ENCODE measurements at places on chromosomes 3 and 15.

GRCh38 chr3:165884518-165884917, 47.3 kb upstream of the BCHE start:
- DNase-seq = no peak

DNA sequence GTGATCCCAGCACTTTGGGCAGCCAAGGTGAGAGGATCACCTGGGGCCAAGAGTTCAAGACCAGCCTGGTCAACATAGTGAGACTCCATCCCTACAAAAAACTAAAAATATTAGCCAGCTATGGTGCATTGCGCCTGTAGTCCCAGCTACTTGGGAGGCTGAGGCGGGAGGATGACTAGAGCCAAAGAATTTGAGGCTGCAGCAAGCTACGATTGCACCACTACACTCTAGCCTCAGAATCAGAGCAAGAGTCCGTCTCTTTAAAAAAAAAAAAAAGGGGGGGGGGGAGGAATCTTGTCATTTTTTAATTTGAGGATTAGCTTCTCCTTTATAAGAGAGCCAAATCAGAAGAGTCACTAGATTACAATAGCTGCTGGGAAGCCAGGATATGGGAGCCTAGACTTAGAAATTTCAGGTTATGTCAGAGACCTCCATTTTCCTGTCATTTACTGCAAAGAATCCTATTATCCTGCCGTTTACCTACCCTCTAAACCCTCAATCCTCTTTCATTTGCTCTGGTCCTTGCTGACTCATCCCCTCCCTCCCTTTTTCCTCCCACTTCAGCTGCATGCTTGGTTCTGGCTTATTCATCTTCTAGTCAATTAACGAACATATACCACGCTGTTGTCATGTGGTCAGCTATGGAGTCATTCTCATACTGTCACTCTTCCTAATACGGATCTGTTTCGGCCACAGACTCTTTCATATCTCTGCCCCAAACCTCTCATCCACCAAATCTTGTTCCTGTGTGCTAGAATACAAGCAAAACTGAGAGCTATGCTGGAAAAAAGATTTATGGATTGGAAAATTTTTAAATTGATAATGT, 83.8 kb upstream of the PPIB start:
- DNase-seq = no peak

- no peak for DNase-seq
Observed at GRCh38 chr3:117645561-117646242, 936.1 kb downstream of the TUSC7 start.

DNA sequence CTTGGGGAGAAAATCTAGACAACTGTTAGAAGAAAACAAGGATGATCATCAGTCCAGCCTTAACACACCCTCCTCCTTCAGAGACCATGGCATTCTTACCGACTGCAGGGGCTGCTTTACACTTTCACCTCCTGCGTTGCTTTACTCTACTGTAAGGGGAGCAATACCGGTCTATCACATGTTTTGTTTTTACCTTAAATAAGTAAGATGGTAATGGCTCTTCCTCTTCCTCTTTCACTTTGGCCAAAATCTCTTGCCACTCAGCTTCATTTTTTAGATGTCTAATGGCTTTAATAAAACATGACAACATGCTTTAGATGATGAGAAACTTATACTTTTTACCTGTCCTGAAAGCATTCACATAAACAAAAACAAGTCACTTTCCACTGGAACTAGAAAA, 33.4 kb upstream of the STIMATE start:
- no peak for DNase-seq

DNA sequence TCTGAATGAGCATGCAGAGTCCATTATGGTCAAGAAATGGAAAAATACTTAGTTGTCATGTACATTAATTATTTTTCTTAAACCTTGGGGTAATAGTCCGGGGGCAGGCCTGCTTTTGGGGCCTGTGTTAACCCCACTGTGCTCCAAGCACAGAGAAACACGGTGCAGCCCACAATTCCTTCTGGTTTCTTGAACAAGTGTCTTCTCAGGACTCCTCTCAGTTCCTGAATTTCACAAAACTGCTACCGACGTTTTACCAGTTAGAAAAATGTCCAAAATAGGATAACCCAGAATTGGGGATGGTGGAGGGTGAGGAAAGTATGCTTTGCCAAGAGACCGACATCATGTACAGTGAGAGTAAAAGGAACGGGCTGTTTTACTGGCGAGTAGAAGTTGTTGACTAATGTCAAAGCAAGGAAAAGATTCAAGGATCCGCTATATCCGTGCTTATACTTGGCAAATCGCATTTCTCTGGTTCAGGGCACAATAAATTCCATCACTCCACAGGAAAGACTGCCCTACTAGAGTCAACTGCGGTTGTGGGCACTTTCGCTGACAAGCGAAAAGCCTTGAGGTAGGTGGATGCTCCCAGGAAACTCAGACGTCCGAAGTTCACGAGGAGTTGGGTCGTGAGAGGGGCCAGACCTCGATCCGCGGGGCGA, 495 bp upstream of the NXPE3 start:
- DNase-seq = no peak

DNA sequence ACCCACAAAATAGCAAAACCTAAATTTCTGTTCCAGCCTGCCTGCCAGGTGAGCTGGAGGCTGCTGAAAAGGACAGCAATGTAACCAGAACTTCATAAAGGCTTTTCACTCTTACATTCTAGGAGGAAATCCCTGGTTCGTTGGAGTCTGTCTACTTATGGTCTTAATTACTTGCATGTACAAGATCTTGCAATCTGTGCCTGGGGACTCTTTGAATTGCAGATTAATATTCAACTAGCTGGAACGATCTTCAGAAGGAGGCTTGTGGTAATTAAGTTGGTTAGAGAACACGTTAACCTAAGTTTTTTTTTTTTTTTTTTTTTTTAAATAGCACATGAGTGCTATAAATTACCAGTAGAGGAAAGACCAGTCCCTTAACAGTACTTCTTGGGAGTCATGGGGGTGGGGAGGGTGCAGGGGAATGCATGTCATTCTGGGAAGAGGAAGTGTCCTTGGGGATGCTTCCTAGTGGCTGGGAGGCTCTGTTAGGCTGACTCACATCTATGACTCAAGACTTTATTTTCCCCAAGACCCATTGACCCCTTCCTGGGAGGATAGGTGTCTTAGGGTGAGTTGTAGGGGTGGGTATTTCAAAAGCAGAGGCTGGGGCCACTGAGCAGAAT, 139.8 kb downstream of the RAB11A start:
- DNase-seq = no peak

- no peak for DNase-seq
Observed at GRCh38 chr3:5754602-5755001, 567.1 kb downstream of the EDEM1 start.

- DNase-seq = no peak
Observed at GRCh38 chr15:77989296-77990143, 88.0 kb downstream of the TBC1D2B start.

GRCh38 chr15:39828374-39828931, 45.8 kb upstream of the FSIP1 start:
- DNase-seq = no peak

GRCh38 chr3:128800241-128801187, 74.5 kb downstream of the RAB7A start:
- no peak for DNase-seq

DNA sequence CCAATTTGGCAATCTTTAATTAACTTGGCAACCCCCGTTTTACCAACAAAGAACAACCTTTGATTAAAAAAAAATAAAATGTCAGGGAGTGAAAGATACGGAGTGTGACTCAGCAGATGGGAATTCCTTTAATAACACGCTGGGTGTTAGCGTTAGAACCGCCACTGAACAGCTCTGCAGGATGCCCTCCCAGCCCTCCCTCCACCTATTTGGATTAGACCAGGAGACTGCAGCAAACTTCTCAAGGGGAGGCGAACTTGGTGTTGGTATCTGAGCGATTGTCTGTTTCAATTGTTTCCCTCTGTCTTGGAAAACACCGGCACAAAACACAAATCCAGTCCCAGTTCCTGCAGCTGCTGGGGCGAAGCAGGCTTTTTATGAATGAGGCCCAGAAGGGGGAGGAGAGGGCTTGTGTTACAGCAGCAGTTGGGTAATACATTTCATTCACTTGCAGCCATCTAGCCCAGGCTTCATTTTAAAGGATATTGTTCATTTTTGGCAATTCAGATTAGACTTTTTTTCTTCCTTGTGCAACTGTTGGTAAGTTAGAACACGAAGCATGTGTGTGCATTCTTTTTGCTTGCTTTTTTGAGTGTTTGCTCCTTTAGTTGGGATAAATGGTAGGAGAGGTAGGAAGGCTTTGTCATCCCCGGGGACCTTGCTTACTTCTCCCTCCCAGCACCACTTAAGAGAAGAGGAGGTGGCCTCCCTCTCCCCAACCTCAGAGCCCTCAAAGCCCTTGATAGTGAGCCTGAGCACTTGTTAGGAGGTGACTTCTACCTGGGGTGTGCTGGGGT, 152.3 kb downstream of the IGF1R start:
- peak; percentile 68 for DNase-seq

GRCh38 chr15:43529141-43529540, 11.7 kb downstream of the MAP1A start:
- no peak for DNase-seq

GRCh38 chr3:54146506-54147239, 24.3 kb downstream of the CACNA2D3 start:
- no peak for DNase-seq

GRCh38 chr3:117443014-117443413, 733.4 kb downstream of the TUSC7 start:
- no peak for DNase-seq

DNA sequence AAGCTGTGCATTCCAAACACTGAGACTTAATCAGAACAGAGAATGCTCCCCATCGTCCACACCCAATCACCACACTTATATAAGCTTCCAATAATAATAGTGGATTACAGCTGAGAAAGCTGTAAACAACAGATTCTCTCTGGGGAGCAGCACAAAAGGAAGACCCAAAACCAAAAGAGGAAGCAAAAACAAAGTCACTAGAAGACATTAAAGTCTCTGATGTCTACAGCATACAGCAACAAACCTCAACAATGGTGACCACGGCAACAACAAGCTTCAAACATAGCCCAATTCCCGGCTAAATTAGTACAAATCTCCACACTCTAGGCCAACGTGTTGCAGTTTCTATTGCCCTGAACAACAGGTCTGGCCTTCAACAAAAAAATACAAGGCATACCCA, 37.7 kb downstream of the ZDHHC23 start:
- DNase-seq = no peak

DNA sequence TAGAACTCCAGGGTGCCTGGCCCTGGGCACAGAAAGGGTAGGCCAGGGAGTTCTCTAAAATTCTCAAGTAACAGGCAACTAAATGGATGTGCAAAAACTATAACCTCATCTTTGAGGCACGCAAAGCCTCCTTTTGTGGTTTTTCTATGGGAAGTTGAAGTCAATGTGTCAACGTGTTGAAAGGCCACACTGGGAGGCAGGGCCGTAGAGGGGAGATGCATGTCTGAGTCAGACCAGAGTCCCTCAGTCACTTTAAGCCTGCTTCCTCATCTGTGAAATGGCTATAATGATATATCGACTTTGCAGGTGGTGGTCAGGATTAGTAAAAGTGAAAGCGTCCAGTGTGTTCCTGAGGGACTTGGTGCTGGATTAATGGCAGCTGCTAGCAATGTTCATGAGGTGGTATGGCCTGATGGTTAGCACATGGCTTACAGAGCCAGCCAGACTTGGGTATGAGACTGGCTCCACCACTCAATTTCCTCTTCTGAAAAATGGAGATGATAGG, 17.0 kb downstream of the TGM5 start:
- DNase-seq = no peak

DNA sequence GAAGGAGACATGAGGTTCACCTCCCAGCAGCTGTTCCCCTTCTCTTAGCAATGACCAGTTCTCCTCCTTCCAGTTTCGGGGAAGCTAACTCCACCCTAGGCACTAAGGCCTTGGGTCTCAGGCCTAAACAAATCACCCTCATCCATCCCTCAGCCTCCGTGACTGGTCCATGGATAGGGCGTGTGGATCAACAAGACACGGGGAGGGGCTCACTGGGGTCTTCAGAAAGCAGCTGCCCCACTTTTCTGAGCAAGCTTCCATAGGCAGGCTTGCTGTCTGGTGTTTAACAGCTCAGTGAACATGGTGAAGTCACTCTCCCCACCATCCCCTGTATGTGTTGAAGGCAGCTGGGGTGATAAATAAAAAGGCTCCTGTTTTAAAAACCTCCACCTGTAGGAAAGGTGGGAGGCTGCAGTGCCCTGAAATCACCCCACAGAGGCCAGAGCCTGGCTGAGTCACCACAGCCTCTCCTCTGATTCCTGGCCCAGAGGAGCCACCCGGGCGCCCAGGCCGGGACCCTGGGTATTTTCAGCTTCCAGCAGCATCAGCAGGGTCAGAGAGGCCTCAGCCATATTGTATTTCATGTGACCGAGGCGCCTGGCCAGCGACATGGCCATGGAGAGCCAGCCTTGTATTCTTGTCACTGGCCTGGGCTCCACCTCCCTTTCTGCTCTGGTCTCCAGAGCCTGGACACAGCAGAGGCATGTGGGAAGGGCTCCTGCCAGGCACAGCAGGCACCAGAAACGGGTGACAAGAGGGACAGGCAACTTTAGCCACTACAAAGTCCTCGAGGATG, 60.3 kb upstream of the HERC1 start:
- DNase-seq = no peak

DNA sequence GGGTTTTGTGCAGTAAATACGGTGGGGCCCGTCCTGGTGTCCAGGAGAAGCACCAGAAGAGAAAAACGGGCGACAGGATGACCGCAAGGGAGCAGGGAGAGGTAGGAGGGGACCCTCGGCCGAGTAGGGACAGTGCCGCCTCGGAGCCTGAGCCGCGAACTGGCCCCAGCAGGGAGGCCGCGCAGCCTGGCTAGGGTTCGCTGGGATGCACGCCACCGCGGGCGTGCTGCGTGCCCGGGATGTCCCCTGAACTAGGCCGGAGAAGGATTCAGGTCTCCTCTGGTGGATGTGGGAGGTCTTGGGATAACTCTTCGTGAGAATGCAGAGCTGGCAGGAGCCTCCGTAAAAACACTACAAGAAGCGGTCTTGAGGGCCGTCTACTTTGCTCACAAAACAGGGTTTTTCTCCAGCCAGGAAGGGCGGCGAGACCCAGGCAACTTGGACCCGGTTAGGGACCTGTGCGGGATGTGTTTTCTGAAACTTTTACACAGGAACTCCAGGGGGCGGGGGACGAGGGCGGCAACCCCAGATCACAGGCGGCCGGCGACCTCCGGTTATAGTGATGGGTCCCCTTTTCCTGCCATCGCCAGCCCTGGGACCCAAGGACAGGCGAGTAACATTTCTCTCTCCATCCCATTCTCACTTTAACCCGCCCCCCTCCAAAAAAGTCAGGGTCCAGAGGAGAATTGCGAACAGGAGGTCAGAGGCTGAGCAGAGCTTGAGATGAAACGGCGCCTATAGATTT, 35.5 kb downstream of the NR2F2 start:
- no peak for DNase-seq

DNA sequence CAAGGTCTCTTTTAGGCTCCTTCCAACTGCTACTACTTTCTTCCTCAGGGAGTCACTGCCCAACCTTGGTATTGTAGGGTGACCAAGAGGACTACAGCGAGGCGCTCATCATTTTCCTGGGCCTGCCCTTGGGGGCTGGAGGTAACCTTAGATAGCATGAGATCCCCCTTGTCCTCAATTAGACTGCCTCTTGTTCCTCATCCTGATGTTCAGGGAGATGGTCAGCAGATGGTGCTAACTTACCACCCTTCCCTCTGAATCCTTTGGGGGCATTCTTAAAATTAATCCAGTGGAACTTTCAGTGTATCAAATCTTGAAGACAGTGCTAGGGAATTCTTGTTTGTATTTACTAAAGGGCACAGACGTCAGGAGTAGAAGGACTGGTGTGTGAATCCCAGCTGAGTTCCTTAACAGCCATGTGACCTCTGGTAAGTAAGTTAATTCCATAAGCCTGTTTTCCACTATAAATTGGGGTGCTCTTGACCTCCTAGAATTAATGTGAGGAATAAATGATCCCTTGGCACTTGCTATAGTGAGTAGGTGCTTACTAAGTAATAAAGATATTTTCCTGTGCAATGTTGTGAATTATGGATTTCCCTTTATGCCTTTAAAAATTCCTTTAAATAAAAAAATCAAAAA, 4.1 kb upstream of the CLPX start:
- no peak for DNase-seq

Measured in NCI-H1417 treated with DMSO at 0.1 percent for 48 hours (cell line).